Right ventricle myocardium superior (tissue), 1 donor: ENCODE measurements at places on chromosomes 13 and 19.

- DNase-seq, result no peak
These were observed 1447.5 kb downstream of the EFNB2 start for GRCh38 chr13:105087945-105088344.

- no peak for DNase-seq
These were observed 900.1 kb downstream of the PCDH9 start for GRCh38 chr13:66329988-66330451.

DNA sequence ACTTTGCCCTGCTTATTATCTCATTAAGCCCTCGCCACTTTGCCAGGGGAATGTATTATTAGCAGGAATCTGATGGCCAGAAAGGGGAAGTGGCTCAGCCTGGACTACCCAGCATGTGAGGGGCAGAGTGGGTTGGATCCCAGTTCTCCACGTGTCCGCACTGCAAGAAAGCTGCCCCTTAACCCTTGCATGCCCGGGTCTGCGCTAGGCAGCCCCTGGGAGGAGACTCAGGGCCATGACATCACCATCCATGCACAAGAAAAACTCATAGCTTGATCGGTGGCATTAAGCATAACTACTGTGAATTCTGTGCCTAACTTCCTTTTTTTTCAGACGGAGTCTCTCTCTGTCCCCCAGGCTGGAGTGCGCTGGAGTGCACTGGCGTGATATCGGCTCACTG lies 8.9 kb downstream of the CACNG8 start:
- DNase-seq, result no peak

DNA sequence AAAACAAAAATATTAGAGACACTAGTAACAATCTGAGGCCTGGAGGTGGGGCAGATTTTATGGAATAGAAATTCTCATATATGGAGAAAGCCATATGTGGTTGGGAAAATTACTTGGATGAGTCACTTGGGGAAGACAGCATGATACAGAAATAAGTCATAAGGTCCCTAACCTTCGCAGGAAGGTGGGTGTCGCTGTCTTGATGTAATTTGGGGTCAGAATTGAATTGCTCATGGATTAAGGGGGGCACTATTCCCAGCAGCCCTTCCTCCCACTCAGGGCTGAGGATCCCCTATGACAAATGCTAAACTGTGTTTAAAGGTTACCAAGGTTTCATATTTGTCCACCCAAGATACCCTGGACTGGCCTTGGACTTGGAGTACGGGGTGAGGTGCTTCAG lies 5.0 kb downstream of the RDH8 start:
- DNase-seq, result no peak

DNA sequence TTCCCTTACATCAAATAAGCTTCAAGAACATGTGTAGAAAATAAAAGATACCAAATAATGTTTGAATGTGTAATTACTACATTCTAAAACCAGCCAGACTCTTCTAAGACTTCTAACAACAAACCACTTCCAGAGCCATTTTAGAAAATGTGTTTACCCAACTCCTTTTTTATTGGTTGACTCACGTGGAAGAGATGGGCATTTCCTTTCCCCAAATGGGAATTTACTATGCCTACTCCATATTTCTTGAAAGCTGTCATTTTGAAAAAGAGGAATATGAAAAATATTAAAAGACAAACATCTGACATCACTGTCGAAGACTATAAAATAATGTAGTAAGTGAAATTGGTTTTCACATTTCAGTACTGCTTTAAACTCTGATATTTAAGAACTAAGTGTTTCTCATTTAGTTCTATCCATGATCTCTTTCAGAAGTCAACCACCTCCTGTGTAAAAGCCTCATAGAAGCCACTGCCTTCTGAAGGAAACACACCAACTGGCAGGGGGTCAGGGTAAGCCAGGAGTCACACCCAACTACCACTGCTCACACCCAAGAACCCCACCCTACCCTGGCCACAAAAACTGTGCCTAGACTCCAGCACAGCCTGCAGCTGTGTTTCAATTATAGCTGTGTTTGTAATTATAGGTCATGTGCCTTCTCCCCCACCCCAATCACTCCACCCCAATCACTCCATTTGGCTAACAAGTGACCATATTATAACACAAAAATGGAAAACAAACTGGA lies 86.8 kb downstream of the UBL3 start:
- no peak for DNase-seq

GRCh38 chr13:109465148-109465547 lies 321.2 kb downstream of the IRS2 start:
- no peak for DNase-seq

GRCh38 chr19:55546011-55546410 lies 668 bp upstream of the SBK3 start:
- peak; percentile 61 for DNase-seq

DNA sequence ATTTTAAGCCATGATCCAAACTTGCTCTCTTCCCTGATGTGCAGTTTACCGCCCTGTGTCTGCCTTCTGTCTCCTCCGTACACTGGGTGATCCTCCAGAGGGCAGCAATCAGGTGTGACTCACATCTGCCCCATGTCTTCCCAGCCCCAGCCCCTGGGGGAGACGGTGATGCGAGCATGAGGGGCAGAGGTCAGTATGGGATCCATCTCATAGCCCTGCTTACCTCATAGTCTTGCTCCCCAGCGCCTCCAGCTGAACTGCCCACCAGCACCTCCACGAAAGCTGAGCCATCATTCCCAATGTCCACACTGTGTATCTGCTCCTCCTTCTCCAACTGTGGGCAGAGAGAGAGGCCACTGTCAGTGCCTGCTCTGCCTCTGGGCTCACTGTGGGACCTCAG lies 14.6 kb downstream of the XRCC1 start:
- no peak for DNase-seq

GRCh38 chr19:13164343-13165161 lies 14.3 kb downstream of the IER2 start:
- DNase-seq, result peak; percentile 83

DNA sequence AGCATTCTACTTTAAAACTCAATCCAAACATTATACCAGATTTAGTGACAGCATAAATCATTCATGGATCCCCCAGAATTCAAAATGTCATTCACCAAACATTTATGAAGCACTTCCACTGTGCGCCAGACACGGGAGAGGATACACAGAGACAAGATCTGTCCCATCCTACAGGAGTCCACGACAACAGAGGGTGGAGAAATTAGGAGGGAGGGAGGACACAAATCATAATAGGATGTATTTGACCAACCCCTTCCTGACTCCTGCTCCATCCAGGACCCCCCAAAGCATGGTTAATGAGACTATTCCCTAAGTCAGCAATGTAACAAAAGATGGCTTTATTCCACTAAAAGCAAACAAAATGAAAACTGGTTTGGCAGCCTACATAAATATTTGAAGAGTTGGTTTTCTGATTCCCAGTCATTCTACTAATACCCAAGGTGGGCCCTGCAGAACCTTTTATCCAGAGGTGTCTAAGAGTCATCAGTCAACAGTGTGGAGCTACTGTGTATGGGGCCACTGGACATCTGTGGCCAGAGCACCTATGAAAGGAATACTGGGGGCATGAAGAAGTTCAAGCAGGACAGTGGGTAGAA lies 62.8 kb upstream of the DOCK9 start:
- DNase-seq, result no peak

GRCh38 chr19:6794686-6795431 lies 22.4 kb downstream of the VAV1 start:
- DNase-seq, result no peak

DNA sequence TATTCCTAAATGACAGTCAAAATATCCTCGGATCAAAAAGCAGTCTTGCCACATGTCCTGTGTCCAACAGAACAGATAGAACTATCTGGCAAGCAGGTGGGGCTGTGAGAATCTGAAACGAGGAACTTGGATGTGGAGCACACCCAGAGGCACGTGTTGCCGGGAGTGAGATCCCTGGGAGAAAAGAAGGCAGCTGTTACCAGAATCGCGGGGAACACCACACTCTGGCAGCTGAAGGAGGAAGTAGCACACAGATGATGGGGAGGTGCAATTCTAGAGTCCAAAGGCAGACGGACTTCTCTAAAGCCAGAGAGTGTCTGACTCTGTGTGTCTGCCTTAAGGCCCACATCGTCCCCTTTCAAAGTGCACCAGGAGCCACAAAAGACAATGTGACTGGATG lies 22.3 kb downstream of the SLC7A1 start:
- DNase-seq, result no peak

DNA sequence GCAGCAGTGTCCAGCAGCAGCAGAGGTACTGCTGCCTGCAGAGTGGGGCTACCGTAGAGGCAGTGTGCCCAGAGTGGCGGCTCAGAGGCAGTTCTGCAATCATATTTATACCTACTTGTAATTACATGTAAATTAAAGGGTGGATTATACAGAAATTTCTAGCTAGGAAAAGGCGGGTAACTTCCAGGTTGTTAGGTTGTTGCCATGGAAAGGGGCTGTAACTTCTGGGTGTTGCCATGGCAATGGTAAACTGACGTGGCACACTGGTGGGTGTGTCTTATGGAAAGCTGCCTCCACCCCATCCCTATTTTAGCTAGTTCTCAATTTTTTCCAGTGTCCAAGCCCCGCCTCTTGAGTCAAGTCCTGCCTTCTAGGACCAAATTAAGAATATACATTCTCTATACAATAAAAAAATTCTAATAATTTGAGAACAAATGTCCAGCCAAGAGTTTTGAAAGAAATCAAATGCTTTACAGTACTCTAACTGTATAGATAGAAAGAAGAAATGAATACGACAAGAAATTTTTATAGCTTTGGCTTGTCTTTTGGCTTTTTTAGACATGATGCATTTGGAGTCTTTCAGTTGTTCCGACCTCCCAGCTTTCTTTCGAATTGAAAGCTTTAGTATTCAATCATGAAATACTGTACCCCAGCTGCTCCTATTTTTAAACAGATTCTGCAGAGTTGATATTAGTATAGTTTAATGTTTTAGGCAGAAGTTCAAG lies 816.6 kb downstream of the DIAPH3 start:
- DNase-seq, result no peak

DNA sequence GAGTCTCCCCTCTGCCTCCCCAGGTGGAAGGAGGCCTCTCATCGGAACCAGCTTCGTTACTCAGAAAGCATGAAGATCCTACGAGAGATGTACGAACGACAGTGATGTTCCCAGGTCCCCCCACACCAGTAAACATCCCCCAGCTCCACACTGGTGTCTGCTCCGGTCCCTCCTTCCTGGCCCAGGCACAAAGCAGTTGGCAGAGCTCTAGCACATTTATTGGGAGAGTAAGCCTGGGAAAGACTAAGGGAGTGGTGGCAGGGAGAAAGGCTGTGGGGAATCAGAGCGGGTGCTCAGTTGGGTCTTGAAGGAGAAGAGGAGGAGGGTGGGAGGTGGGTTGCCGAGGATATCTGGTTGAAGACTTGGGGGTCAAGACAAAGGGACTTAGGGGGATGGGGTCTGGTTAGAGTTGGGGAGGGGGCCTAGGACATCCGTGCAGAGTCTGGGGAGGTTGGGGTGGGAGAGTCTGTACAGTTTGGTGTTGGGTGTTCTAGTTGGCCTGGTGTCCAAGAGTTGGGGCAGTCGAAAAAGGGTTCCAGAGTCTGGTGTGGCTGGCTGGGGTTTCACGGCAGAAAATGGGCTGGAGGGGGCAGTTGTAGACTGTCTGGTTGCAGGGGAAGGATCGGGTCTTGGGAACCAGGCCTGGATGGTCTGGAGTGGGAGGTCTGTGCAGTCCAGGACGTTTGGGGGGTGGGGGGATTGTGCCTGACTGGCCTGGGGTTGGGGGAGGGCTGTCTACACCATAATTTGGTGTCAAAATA lies 2.3 kb downstream of the HSPB6 start:
- DNase-seq, result peak; percentile 46

DNA sequence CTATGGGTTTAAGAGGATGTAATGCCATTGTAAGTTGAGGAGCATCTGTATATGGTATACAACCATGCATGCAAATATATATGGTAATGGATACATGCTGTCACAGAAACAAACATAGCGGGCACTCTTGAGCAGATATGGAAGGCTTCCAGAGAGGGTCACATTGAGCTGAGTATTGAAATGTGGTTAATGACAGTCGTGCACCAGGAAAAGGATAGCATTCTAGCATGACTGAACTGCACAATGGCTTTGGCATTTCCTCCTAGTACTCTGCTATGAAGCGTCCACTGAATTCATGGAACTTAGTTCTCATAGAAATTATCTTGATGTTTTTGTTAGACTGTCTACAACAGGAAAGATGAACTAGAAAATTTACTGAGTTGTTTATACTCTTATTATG lies 25.2 kb downstream of the DGKH start:
- DNase-seq, result no peak

- no peak for DNase-seq
These were observed 632.0 kb downstream of the SLITRK5 start for GRCh38 chr13:88303157-88303556.

GRCh38 chr19:39637891-39638290 lies 17.8 kb upstream of the LGALS16 start:
- no peak for DNase-seq

DNA sequence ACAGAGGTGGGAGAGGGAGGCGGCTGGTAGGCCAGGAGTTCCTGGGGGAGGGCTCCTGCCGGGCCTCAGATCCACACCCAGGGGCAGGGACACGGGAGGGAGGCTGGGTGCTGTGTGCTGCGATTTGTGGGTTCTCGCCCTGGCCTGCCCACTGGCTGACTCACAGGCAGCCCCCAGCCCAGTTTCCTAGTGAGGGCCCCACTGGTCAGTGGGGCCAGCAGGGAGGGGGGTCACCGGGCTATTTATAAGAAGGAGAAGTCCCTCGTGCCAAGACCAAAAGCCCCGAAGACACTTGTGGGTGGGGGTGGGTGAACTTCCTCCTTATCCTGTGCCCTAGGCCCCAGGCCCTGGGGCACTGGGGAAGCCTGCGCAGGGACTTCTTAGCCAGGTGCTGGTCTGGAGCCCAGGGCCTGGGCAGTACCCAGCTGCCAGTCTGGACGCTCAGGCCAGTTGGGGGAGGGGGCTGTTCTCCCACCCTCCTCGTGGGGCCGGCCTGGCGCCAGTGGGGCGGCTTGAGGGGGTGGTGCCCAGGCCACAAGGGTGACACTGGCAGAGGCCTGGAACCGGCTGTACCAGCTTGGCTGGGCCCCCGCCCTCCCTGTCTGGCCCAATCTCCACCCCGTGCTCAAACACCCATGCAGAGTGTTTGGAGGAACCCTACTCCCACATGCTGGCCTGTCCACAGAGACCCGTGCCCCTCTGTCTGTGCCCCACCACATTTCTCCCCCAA lies 5.0 kb upstream of the JUNB start:
- DNase-seq, result peak; percentile 83

DNA sequence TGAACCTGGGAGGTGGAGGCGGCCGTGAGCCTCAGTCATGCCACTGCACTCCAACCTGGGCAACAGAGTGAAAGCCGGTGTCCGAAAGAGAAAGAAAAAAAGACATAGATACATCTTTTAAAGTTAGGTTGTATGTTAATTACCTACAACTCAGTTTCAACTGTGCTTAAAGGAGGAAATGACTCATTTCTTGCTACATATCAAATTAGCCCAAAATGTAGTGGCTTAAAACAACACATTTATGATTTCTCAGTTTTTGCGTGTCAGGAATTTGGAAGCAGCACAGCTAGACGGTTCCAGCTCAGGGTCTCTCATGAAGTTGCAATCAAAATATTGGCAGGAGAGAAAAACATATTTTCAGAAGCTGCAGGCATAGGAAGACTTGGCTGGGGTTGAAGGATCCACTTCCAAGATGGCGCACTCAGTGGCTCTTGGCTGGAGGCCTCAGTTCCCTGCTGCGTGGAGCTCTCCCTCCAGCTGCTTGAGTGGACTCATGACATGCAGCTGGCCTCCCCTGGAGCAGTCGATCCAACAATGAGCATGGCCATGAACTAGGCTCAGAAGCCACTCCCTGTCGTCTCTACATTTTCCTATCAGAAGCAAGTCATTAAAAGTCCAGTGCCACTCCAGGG lies 7.1 kb downstream of the LDLR start:
- DNase-seq, result peak; percentile 81
